ENCODE measurements at places on chromosomes 6 and 20. TPM values are rescaled to one million over a fixed set of nuclear protein-coding genes. Genes with fewer than 3 reads are reported as not detected.
A peak's percentile ranks its signal among the peaks of the same experiment; 100 is the strongest.

PGC gene
- not detected for total RNA-seq

SYTL3 gene
- 7.7 TPM for total RNA-seq

ISM1 gene
- not detected for total RNA-seq

CD83 gene
- 8.9 TPM for total RNA-seq

CCN6 gene
- total RNA-seq = not detected

GRCh38 chr6:167293590-167294091, 2.5 kb downstream of the UNC93A start:
- no peak for DNase-seq

- peak; percentile 97 for DNase-seq
These were observed 93.0 kb downstream of the ADTRP start for GRCh38 chr6:11685481-11686093.

- DNase-seq = no peak
These were observed 27.3 kb upstream of the HFE start for GRCh38 chr6:26059941-26060340.

GRCh38 chr6:169650241-169650958, 51.4 kb downstream of the WDR27 start:
- DNase-seq = no peak

- no peak for DNase-seq
These were observed 128.0 kb downstream of the INSM1 start for GRCh38 chr20:20495729-20496503.
